NB4 (cell line): ENCODE measurements at places on chromosomes 3 and 15.

DNA sequence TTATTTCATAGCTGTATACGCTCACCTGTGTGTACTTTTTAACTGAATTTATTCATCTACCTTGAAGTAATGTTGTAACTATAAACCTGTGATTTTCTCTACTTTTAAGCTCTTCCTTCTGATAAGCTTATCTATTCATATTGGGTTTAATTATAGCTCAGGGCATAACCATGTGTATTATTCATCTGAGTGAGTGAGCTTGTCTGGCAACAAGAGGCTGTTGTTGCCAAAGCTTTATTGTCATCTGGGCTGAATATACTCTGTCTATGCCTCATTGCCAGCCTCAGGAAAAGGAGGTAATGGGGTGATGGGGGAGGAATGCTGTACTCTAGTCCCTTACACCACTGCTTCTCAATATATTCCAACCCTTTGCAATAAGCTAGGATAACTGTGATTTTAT, 292.4 kb downstream of the UBE2E2 start:
- no peak for DNase-seq

DNA sequence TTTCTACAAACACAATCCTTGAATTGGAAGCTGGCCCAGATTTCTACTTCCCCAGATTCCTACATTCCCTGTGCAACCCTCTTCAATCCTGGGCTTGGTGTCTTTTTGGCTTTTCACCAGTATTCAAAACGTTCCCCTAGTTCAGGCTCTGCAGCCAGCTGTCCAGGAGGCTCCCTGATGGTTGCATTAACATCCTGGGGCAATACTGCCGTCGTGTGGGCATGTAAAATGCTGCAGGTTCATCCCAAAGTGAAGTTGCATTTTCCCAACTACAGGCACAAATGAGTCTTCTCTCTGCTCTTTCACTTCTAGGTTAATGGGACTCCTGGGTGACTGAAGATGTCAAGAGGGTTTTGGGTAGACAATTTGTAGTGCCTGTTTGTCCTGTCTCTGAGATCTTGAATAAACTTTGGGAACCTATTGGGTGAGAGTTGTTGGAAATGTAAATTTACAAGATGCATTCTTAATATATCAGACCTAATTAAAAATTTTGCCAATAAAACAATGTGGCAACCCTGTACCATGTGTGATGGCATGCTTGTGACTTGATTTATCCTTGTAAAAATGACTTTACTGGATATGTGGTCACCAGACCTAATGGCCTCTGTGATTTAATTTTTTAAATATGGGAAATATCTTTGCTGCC, 28.6 kb downstream of the SOX14 start:
- peak; percentile 63 for DNase-seq

DNA sequence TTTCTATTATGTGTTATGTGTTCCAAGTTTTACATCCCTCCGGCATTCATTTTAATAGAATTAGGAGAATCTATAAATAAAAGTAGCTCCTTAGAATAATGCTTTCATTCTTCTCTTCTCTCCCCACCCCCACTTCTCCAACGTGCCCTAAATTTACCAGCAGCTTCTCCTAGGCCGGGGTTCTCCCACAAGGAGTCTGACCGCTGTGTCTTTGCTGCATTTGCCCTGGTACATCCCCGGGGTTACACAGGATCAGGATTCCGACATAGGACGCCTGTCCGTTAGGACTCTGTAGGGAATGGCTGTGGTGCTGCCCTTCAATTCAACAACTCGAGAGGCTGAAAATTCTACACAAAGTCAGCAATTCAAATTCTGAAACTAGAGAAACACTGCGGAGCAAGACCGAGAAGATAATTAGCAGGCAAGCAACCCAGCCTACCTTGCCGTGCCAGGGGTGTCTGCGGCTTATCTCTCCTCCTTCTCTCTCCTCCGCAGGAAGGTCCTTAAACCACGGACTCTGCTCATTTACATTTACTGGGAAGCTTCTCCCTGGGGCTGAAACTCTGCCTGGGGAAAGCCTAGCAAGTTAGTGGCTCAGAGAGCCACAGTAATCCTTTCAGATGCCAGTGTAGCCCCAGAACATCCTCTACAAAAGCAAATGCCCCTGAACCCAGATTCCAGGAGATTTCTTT, 18.8 kb downstream of the PCSK6 start:
- no peak for DNase-seq

- DNase-seq = peak; percentile 72
Measured at GRCh38 chr15:97909291-97909891, 51.1 kb upstream of the ARRDC4 start.

GRCh38 chr3:188090620-188091309, 63.2 kb upstream of the LPP start:
- DNase-seq = no peak

GRCh38 chr3:36993326-36994283, at the start of gene MLH1:
MLH1 (plus strand) TSS chr3:36993518; CDS start chr3:36993548, 30 bp downstream.
- peak; percentile 92 for DNase-seq

- no peak for DNase-seq
Measured at GRCh38 chr3:158911586-158911985, 109.7 kb downstream of the MFSD1 start.

DNA sequence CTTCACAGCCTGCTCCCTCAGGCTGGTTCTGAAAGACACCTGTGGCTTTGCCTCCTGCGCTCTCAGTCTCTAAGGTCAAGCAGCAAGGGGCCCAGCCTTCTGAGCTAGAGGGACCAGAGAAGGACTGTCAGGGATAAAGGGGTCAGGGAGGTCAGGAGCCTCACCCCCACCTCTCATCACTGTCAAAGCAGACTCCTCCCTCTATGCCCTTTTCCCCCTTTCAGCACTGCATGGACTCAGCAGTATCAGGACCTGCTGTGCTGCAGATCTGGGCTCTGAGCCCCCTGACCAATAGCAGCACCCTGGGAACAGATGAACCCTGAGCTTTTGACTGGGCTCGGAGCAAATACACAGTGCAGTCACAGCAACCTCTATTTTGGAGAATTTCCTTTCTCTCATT, 3.2 kb upstream of the BMF start:
- no peak for DNase-seq

GRCh38 chr3:12751571-12751970, 7.5 kb downstream of the TMEM40 start:
- DNase-seq = no peak

DNA sequence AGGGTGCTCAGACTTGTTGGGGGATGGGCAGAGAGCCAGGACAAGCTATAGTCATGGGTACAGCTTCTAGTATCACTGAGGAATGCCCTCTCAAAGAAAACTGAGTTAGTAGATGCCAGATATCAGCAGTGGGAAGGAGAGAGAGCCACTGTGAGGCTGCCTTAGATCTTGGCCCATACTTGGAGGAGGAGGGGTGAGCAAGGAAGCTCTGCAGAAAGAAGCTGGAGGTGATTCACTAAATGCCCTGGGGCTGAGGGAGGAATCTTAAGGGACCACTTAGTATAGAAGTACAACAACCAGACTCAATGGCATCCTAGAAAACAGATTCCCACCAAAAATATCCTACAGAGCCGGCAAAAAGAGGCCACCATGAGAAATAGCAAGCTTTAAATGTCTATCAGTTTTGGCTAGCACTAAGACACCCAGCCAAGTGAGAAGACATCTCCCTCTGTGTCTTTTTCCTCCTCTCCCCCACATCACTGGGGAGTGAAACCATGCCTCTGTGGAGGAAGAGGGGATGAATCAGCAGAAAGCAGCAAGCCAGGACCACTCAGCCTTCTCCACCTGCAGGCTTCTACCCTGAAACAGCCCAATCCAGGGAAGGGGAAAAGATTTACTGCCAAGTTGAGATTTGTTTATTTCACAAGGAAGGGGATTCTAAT, 282.5 kb upstream of the STT3B start:
- DNase-seq = peak; percentile 72

DNA sequence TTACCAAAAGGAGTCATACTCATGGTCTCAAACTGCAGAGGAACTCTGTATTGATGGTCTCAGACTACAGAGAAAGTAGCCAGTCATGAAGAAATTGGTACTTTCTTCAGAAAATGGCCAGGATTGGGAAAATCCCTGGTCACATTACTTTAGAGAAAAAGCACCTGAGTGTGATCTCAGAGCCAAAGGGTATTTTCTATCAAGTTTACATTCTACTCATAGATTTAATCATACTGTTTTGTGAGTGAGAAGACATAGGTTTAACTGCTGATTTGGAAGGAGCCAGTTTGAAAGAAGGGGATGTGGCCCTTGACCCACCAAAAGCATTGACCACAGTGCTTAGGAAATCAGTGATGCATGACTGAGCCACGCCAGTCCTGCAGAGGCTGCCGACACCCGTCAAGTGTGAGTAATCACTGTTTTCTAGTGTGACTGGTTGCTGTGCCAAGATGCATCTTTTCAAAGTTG, 203.6 kb downstream of the AKAP13 start:
- no peak for DNase-seq

DNA sequence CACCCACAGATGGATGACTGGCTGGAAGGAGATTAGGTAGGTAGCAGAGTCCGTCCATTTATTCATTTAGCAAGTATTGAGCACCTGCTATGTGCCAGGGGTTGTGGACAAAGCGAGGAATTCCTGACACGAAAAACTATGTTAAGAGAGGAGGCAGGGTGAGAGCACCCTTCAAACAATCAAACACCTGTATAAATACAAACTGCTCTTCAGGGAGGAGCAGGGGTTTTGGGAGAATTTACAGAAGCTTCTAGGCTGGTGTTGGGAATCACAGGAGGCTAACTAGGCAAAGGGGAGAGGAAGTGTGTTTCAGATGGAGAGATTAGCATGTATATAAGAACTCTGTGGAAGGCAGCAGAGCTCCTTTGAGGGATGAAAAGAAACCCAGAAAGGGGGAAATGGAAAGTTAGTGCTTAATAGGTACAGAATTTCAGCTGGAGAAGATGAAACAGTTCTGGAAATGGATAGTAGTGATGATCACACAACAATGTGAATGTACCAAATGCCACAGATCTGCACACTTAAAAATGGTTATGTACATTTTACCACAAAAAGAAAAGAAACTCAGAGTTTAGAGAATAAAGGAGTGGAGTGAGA, 805 bp upstream of the SEC22C start:
- no peak for DNase-seq

DNA sequence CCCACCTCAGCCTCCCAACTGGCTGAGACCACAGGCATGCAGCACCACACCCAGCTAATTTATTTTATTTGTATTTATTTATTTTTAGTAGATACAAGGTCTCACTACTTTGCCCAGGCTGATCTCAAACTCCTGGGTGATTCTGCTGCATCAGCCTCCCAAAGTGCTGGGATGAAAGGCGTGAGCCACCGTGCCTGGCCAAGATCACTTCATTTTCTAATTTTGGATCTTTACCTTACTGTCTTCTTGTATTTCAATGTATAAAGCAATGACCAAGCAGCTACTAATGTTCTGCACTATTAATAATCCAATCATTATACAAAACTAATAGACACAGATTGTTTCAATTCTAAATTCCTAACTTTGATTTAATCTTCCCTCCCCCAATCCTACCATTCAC, 56.2 kb downstream of the LRRFIP2 start:
- DNase-seq = no peak

DNA sequence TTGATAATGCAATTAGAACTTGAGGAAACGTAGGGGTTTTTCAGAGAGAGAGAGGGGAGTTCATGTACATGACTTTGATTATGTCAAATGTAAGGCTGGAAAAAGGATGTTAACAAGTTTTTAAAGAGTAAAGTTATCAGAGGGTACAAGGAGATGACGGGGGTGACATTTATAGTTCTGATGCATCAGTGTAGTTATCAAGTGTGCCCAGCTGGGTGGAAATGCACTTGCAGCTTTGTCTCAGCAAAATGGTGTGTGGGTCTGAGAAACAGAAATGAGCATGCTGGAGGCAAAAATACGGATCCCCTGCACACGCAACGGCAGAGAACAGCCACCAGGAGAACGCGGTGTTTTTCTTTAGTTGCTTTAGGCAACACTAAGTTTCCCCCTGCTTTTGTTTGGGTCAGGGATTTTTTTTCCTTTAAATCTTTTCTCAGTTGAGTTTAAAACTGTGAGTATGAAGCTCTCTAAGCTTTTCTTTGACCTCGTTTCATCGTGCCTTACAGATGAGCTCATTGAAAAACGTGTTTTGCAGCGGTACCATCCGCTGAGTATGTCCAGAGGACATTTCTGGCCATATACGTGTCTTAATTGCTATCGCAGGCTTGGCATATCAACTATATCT, 205.4 kb downstream of the PDZRN3 start:
- DNase-seq = no peak

DNA sequence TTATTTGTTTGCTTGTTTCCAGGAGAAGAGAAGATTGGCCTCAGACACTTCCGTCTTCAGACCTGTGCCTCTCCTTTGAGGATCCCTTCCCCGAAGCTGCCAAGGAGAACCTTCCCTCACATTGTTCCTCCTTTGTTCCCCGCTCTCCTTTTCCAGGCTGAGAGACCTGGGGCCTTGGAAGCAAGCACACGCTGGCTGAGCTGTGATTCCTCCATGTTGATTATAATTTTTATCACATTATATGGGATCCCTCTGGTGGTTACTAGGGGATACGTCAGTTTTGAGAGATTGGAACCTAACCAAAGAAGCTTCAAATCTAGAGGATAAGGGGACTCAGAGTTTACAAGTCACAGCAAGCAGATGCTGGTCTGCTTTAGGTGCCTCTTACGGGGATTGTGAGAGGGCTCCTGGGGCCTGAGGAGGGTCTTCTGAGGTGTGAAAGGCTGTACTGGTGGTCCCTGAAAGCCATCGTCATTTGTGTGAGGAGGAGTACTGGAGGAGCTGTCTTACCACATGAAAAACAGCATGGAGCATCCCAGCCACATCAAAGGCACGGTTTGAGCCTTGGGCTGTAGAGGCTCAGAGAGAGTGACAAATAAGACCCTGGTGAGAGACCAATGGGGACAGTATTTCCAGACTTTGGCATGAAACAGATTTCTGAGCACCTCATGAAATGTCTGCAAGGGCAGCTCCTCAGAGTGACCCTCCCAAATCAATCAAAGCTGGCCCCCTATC, 760.1 kb upstream of the CFAP20DC start:
- no peak for DNase-seq

GRCh38 chr15:96860741-96861140, 530.2 kb downstream of the NR2F2 start:
- no peak for DNase-seq

- DNase-seq = no peak
Measured at GRCh38 chr3:27354588-27355203, 14.5 kb downstream of the NEK10 start.

GRCh38 chr15:67066041-67066958, 898 bp downstream of the SMAD3 start:
- DNase-seq = no peak

DNA sequence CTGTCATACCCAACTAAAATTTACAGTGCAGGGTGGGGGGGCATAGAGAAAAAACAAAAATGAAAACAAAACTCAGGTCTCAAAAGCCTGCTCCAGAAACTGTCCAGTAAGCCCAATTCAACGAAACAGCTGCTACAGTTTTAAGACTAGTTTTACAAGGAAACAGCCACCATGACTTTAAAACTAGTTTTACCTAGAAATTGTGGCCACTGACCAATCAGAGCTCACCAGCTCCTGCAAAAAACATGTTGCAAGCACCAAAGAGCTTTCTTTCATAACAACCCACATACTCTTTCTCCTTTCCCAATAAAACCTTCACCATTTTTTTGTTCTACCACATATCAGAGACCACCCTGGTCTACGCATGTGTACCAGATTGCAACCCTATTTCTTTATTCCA, 7.3 kb upstream of the CFAP91 start:
- DNase-seq = peak; percentile 45

GRCh38 chr3:154250291-154250690, 74.0 kb downstream of the DHX36 start:
- DNase-seq = no peak
